DND-41 (cell line): ENCODE measurements at places on chromosomes 7 and 10.

DNA sequence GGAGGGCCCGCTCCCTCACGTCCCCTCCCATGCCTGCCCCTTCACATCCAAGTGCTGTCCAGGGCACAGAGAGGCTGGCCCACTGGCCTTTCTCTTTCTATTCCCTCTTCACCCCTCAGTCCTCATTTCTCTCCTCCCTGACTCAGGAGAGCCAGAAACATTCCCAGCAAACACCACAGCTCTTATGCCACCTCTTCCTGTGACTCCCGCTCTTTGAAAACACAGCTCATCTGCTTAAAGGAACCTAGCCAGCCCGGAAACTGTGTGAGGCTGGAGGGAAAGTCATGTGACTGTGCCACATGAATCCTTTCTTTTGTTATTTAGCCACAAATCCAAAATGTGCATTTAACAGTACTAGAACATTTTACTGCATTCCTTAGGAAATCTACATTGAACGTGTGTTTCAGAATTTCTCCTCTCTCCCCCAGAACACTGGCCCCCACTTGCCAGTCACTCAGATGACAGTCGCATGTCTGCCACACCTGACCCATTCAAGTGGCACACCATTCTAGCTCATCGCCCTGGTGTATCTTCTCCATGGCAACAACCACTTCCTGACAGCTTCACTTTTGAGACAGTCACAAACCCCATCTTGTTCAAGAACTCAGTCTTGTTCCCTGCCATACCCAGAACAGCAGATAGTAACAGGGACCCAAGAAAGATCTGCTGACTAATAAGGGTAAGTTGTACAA, 42.8 kb downstream of the GRB10 start:
- peak; percentile 73 for DNase-seq

GRCh38 chr7:5064391-5065106, 18.9 kb downstream of the RBAK start:
- DNase-seq = no peak

GRCh38 chr10:35306852-35307251, 29.5 kb upstream of the CCNY start:
- DNase-seq = no peak

DNA sequence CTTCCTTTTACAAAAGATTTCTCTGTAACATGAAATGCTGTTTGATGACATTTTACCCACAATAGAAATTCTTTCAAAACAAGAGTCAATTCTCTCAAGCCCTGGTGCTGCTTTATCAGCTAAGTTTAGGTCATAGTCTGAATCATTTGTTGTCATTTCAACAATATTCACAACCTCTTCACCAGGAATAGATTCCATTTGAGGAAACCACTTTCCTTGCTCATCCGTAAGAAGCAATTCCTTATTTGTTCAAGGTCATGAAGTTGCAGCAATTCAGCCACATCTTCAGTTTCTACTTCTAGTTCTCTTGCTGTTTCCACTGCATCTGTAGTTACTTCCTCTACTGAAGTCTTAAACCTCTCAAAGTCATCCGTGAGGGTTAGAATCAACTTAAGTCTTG, 315.3 kb downstream of the TYW1 start:
- no peak for DNase-seq

DNA sequence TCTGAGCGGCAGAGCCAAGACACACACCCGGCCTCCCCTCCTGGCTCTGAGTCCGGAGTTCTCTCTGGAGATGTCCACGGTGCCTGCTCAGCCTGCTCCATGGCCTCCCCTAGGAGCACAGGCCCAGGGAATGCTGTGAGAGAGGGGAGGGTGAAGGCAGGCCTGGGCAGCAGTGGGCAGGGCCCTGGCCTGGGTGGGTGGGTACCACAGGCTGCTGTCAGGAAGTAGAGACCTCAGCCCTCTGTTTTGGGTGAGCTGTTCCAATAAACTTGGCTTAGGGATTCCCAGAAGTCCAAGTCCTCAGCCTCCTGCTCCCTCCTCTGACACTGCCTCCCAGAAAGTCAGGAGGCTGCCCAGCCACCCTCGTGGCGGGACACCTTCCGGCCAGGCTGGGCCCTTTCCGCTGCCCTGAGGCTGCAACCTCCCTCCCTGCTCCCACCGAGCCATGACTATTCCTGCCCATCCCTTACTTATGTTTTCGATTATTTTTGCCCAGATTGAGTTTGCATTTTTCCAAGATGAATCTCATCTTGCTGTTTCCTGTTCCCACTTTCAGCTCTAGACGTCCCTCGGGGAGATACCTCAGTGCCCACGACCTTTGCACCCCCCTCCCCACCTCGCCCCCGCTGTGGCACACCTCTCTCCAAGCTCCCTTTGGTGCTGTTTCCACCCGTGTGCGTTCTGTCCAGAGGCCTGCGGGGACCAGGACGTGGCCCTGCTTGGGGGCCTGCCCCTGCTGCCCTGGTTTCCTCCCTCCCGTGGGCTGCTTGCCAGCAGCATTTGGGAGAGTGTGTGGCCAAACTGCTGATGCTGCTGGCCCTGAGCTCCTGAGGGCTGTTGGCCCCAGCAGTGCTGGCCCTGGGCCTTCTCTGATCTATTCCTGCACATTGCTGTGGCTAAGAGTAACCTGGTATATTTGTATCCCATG, 5.8 kb upstream of the POLM start:
- DNase-seq = no peak

- DNase-seq = no peak
These were observed 70.3 kb downstream of the OGDH start for GRCh38 chr7:44676776-44677175.

GRCh38 chr7:32616625-32617024, 121.3 kb downstream of the AVL9 start:
- no peak for DNase-seq

DNA sequence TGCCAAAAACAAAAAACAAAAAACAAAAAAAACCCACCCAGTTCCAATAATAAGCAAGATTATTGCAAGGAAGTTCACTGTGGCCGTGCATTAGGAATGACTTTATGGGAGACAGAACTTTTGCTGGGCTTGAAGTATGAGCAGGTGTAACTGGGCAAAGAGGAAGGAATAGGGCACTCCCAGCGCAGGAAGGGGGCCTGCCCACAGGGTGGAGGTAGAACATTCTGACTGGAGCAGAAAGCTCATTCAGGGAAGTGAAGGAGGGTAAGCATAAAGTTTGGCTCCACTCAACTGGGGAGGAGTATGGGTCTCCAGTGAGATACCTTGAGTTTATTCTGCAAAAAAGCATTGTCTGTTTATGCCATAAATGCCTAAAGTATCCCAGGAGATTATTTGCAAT, 42.1 kb upstream of the WIPF3 start:
- no peak for DNase-seq

- no peak for DNase-seq
These were observed 665.3 kb upstream of the IGFBP3 start for GRCh38 chr7:46586406-46586805.

DNA sequence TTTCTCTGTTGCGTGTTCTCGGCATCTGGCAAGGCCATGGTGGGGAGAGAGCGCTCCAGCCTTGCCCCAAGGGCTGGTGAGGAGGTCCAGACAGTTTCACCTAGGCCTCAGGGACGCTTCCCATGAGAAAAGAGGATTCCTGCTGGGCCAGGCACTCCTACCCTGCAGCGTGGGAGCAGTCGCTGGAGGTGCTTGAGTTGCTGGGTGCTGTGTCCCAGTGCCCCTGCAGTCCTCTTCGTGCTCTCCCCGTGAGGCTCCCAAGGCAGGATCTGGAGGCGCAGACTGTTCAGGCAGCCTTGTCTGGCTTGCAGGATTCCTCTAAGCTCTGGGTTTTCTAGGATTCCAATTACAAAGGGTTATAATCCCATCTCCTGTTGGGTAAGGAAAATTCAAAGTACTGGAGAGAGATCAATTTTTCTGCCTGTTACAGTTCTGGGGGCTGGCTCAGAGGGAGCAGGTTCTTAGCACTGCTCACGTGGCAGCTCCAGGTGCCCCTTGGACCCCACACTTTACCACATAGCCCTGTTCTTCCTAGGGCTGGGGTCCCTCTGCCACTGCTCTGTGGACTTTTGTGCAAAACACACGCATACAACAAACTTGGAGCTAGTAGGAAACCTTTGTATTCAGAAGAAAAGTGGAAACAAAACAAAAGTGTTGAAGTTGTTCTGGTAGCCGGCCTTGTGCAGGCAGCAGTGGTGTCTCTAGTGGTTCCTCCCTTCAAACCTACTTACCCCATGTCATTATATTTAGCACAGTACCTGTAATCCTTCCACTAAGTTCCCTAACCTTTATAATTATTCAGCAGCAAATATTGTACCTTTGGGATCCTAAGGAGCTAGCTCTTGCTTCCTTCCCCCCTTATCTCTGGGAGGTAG, 60.5 kb downstream of the CCNY start:
- DNase-seq = no peak

DNA sequence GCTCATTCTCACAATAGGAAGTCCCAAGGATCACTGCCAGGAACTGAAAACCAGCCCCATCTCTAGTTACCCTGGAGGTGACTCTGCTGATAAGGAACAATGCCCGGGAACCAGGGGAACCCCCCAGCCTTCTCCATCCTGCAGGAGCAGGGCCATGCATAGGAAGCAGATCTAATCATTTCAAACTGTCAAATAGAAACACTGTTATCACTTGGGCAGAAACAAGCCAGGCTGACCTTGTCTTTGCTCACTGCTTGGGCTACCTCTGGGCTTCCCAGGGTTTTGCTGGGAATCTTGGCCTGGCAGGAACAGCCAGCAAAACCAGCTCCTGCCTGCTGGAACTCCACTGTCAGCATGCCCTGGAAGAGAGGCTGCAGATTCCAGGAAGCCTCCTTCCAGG, 114.1 kb downstream of the RNF216 start:
- no peak for DNase-seq

DNA sequence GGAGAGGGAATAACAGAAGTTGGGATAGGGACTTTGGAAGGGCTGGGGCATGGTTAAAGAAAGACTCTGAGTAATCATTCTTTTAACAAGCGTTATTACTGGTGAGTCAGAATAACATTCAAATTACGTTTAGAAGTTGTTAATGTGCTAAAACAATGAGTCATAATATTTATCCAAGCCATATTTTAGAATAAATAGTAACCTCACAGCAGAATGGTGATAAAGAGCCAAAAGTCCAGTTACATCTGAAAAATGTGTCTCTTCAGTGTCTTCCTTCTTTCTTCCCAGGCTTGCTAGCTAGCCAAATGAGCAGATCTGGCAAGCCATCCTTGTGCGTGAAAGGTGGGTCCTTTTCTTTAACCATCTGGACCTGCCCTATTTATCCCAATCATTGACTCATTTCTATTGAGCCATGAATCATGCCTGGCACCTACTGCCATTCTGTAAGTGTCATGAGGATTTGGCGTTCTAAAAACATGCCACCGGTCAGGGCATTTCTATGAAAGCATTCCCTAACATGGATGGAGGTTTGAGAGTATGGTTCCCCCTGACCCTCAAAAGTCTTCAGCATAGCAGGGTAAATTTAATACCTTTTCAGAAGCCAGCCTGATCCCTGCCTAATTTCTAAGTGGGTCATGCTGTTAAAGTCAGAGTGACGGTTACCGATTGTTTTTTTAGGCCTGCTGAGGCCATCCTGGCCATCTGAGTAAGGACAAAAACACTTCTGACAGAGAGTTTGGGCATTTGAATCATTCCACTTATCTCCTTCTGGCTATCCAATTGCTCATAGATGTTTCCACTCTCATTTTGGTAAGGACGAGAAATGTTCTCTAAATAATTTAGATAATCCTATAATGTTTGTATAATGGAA, 26.9 kb downstream of the MYPN start:
- no peak for DNase-seq

- DNase-seq = no peak
These were observed 159.1 kb upstream of the YAE1 start for GRCh38 chr7:39407137-39407536.

DNA sequence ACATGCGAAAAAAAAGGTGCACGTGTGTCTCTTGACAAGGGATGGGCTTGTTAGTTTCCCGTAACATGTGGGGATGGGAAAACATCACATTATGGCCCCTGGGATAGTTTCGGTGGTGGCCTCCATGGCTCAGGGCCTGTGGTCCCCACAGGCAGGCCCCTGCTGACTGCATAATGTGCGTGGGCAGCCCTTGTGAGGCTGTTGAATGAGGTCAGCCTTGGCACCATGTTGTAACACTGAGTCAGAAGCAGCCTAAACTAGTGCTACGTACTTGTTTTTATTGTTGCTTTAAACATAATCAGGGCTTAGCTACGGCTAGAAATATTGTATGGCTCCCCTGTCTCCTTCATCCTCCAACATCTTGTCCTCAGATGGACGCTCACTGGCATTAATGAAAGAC, 80.6 kb downstream of the BEND7 start:
- no peak for DNase-seq

- no peak for DNase-seq
These were observed 70.5 kb upstream of the DIP2C start for GRCh38 chr10:759898-760477.

GRCh38 chr10:95605163-95605562, 44.0 kb upstream of the SORBS1 start:
- no peak for DNase-seq

DNA sequence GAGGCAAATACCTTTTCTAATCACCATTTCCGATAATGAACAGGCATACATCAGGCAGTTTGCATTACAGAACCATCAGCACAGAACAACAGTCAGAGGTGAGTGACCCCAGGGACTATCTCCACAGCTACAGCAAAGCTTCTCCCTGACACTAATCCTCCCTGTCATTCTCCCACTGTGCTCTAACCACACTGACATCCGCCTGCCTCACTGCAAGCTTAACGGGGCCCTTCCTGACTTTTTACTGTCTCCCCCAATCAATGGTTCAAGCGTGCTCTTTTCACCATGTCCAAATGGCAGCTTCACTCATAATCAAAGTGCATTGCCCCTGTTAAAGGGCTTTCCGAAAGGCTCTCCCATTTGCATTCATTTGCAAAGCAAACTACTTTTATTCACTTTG, 196.3 kb downstream of the DNAJC1 start:
- no peak for DNase-seq

DNA sequence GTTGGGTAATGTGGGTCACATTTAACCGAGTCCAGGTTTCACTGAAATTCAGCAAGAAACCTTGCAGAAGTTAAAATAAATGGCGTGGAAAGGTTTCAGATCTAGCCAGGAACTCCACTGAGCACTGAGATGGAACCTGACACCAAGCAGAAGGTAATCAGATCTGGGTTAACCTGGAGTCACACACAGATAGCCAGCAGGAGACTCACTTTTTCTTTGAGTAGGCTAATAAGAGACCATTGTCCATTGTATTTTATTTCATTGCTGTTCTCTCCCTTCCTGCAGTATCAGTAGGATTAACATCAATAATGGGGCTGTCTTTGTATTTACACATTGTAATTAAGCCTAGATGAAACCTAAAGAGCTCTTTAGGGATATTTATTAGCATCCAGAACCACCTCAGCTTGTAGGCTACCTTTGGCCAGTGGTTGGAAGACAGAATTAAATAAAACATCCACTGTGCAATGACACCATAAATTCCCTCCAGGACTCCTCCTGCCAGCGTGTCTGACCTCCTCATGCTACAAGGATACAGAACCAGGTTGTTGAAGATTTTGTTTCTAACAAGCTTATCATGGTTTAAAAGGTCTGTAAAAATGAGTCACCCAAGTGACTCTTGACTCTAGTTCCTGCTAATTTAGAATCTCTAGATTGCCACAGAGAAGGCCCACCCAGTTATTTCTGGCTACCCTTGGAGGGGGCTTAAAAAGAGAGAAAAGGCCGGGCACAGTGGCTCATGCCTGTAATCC, 151.1 kb downstream of the SORCS1 start:
- no peak for DNase-seq
